ENCODE measurements at places on chromosomes 11 and 22.

DNA sequence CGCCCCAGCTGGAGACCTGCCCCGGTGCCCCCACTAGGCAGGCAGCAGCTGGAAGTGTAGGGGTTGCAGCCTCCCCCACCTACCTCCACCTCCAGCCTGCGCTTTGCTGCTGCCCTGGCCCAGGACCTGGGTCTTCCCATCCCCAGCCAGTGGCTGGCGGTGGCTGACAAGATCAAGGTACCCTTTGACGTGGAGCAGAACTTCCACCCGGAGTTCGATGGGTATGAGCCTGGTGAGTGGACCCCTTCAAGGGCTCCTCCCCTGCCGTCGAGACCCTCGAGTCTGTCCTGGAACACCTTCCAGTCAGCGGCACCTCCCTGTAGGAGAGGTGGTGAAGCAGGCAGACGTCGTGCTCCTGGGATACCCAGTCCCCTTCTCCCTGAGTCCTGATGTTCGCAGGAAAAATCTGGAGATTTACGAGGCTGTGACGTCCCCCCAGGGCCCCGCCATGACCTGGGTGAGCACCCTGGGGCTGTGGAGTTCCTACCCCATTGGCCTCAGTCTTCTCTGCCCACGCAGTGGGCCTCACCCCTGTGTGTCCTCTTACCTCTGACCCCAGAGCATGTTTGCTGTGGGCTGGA, 4.4 kb downstream of the PGGHG start:
- DNase-seq = no peak

- DNase-seq = no peak
These were observed 108.8 kb upstream of the TEAD1 start for GRCh38 chr11:12565406-12565805.

DNA sequence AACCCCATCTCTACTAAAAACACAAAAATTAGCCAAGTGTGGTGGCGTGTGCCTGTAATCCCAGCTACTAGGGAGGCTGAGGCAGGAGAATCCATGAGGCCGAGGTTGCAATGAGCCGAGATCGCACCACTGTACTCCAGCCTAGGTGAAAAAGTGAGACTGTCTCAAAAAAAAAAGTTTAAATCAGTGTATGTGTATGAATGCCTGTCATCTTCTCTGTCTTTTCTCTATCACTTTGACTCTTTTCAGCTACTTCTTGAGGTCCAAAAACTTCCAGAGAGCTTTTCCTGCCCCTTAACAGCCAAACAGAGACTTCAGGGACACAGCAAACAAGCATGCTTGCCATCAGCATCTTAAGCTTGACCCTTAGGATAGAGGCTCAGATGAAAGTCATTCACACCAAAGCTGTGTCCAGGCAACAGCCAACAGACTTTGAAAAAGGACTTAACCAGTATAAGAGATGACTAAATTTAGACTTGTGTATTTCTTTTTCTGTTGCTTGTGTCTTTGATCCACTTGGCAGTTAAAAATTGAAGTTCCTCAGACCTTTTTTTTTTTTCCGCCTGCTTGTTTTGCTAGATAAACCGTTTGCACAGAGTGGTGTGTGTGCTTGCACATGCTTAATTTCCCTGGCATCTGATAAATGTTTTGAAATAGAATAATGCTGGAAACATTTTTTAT, 151.9 kb downstream of the DBX1 start:
- no peak for DNase-seq

- DNase-seq = no peak
These were observed 16.5 kb downstream of the SIAE start for GRCh38 chr11:124656774-124657630.

- DNase-seq = no peak
These were observed 20.9 kb upstream of the NNMT start for GRCh38 chr11:114275280-114275679.

DNA sequence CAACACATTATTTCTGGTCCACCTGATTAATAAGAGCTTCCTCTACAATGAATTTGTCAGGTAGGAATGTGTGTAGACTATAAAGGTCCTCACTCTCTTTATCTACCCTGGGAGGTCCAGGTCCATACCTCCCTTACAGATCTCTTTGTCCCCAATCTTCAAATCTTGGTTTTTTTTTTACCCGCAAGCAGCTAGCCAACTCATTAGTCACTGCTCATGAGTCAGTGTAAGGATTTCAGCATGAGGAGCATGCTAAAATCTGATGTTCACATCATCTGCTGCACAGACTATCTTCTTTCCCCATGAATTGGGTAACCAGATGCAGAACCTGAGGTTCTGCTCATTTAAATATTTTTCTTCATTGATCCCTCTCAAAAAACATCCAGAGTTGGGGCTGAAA, 397.0 kb upstream of the ISX start:
- no peak for DNase-seq

GRCh38 chr22:22769434-22770279, 118.0 kb upstream of the IGLL5 start:
- no peak for DNase-seq

DNA sequence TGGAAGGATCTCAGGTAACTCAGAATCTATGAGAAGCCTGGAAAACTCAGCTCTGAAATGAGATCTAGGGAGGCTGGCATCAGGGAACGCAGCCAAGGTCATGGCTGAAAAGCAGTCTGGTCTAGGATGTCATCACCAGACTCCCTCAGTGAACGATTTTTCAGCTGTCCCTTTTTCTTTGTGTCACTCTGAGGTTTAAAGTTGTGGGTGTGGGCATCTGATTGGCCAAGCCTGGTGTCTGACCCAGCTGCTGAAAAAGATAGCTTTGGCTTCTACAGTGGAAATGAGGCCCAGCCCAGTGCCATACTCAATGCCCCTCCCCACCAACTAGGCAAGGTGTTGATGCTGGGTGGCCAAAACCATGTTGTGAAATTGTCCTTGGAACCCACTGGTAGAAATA, 14.5 kb downstream of the RPS3 start:
- no peak for DNase-seq

- DNase-seq = no peak
These were observed 34.4 kb downstream of the BRD1 start for GRCh38 chr22:49793296-49793695.

Measured in stimulated activated CD8-positive, alpha-beta memory T cell treated with anti-CD3 and anti-CD28 coated beads, Interleukin-2, amount 100 ng/mL, for 48 hours (primary cell).